ENCODE measurements at places on chromosomes 2 and 18. TPM values are rescaled to one million over a fixed set of nuclear protein-coding genes. Genes with fewer than 3 reads are reported as not detected.

- H3K4me3 ChIP-seq: no peak overlapping the region
- no peak for DNase-seq
- no peaks in the 10 kb centered on the region for H3K36me3 ChIP-seq
- H3K4me1 ChIP-seq: no peaks in the 10 kb centered on the region
- H3K27me3 ChIP-seq: no peaks in the 10 kb centered on the region
- no peak overlapping the region for H3K27ac ChIP-seq
These were observed 33.2 kb upstream of the FHOD3 start for GRCh38 chr18:36264283-36264682.

DNA sequence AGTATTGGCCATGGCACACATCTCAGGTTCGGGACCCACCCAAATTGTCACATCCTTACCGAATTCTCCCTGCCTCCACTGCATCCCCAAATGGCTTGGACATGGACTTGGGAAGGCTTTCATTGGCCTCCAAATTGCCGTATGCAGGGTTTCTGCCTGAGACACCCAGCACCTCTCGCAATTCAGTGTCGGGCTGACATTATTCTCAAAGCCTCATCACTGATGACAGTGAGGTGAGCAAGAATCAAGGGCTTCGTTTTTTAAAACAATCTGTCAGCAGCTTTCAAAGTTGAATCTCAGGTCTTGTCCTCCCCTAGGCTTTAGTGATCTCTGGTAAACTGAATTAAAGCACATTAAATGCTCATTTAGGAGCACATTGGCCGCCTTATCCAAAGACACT, 29.5 kb upstream of the TGFA start:
- H3K4me3 ChIP-seq: no peak overlapping the region
- H3K4me1 ChIP-seq: no peaks in the 10 kb centered on the region
- DNase-seq: no peak
- no peaks in the 10 kb centered on the region for H3K27me3 ChIP-seq
- H3K27ac ChIP-seq: no peak overlapping the region

GRCh38 chr18:50928551-50928950, 39.3 kb upstream of the ELAC1 start:
- no peak for DNase-seq
- no peak overlapping the region for H3K4me3 ChIP-seq
- H3K36me3 ChIP-seq: peaks cover 50% of the 10 kb centered on the region
- no peak overlapping the region for H3K27ac ChIP-seq
- no peaks in the 10 kb centered on the region for H3K27me3 ChIP-seq

DNA sequence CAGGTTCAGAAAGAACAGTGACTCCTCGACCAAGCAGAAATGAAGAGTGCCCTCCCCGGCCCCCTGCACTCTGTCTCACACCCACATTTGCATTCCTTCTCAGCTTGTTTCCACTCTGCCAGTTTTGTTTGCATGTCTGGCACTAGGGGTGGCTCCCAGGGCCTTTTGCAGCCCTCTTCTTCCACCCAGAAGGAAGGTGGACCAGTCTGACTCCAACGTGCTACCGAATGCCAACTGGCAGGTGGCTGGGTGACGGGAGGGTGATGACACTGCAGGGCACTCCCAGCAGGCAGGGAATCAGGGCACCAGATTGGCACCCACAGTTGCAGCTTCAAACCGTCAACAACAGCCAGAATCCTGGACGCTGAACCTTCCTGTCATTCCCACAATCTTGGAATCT, 371.1 kb downstream of the TXNL1 start:
- H3K4me1 ChIP-seq: no peaks in the 10 kb centered on the region
- H3K27ac ChIP-seq: no peak overlapping the region
- DNase-seq: no peak
- no peak overlapping the region for H3K4me3 ChIP-seq
- no peaks in the 10 kb centered on the region for H3K36me3 ChIP-seq

DNA sequence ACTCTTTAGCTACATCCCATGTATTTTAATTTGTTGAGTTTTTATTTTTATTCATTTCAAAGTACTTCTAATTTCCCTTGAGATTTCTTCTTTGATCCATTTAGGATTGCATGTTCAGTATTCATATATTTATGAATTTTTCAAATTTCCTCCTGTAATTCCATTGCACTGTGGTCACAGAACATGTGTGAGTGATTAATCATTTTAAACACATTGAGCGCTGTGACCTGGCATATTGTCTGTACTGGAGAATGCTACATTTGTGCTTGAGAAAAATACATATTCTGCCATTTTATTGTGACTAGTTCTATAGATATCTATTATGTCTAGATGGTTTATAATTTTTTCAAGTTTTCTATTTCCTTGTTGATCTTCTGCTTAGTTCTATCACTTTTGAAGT, 353.7 kb downstream of the RAD51AP2 start:
- H3K4me3 ChIP-seq: no peak overlapping the region
- H3K4me1 ChIP-seq: no peaks in the 10 kb centered on the region

GRCh38 chr2:43874776-43875451, 36.1 kb downstream of the ABCG8 start:
- H3K27ac ChIP-seq: no peak overlapping the region
- no peaks in the 10 kb centered on the region for H3K27me3 ChIP-seq
- H3K4me1 ChIP-seq: peaks cover 7% of the 10 kb centered on the region
- no peak overlapping the region for H3K4me3 ChIP-seq
- H3K36me3 ChIP-seq: no peaks in the 10 kb centered on the region
- no peak for DNase-seq

GRCh38 chr2:163401481-163401880, 334.3 kb downstream of the FIGN start:
- no peak for DNase-seq
- no peak overlapping the region for H3K4me3 ChIP-seq
- H3K36me3 ChIP-seq: no peaks in the 10 kb centered on the region
- no peak overlapping the region for H3K27ac ChIP-seq
- no peaks in the 10 kb centered on the region for H3K27me3 ChIP-seq

GRCh38 chr2:148907085-148907785, 32.2 kb downstream of the KIF5C start:
- no peak overlapping the region for H3K4me3 ChIP-seq
- H3K27ac ChIP-seq: no peak overlapping the region
- H3K27me3 ChIP-seq: no peaks in the 10 kb centered on the region

GRCh38 chr2:177422271-177422670, 29.7 kb downstream of the AGPS start:
- no peaks in the 10 kb centered on the region for H3K27me3 ChIP-seq
- DNase-seq: no peak
- H3K27ac ChIP-seq: no peak overlapping the region
- H3K4me3 ChIP-seq: no peak overlapping the region
- H3K4me1 ChIP-seq: no peaks in the 10 kb centered on the region

GRCh38 chr2:109521233-109522062, 92.3 kb downstream of the SEPTIN10 start:
- H3K27me3 ChIP-seq: no peaks in the 10 kb centered on the region
- H3K27ac ChIP-seq: no peak overlapping the region
- no peak overlapping the region for H3K4me3 ChIP-seq
- no peaks in the 10 kb centered on the region for H3K4me1 ChIP-seq
- no peak for DNase-seq

DNA sequence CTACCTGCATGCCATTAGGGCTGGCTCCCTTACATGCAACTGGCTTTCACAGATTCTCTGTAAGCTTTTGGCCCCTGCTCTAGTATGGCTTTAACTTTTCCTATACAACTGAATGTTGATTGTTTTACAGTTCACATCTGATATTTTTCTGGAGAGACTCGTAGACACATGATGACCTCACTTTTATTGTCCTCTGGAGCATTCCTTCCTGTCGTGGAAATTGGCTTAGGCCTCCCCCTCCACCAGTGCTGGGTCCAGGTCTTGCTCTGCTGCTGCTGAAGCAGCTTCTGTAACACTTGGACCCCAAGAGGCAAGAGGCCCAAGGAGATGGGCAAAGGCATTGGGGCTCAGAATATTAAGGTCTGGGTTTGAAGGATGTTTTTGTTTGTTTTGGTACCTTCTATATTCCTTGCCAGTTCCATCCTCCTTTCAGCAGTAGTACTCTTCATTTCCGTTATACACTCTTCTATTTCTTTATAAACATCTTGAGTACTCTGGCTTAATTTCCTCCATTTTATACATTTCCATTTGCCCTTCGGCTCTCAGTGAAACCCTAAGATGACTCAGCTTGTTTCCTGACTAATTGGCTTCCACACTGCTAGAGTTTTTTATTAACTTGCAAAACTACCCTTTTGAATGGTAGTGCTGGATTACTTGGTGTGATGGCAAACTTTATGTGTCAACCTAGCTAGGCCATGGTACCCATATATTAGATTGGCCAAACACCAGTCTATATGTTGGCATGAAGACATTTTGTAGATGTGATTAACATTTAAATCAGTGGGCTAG, 219.8 kb downstream of the CDCA7 start:
- H3K27me3 ChIP-seq: no peaks in the 10 kb centered on the region
- H3K36me3 ChIP-seq: no peaks in the 10 kb centered on the region
- no peak overlapping the region for H3K4me3 ChIP-seq
- no peak for DNase-seq
- no peaks in the 10 kb centered on the region for H3K4me1 ChIP-seq

GRCh38 chr2:12498704-12499103, 218.0 kb upstream of the TRIB2 start:
- H3K27ac ChIP-seq: no peak overlapping the region
- DNase-seq: no peak
- H3K4me3 ChIP-seq: no peak overlapping the region
- no peaks in the 10 kb centered on the region for H3K36me3 ChIP-seq
- peaks cover 46% of the 10 kb centered on the region for H3K4me1 ChIP-seq
- no peaks in the 10 kb centered on the region for H3K27me3 ChIP-seq

DNA sequence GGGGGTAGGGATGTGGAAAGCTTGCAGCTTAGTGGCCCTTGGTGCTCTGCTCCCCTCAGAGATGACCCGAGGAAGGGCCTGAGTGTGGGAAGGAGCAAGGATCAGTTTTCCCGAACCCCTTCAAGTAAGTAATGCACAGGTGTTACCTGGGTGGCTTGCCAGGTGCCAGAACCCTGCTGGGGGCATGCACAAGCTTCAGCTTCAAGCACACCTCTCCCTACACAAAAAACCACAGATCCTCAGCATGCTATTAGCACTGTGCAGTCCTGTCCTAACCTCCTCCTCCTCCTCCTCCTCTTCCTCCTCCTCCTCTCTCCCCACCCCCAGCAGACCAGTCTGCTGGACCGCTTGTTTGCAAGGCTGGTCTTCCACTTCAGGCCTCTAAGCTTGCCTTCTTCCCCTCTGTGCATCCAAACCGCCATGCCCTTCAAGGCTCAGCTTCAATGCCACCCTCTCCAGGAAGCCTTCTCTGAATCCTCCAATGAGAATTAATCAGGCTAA, 114.8 kb downstream of the ACAA2 start:
- H3K27me3 ChIP-seq: no peaks in the 10 kb centered on the region
- no peaks in the 10 kb centered on the region for H3K36me3 ChIP-seq
- H3K4me3 ChIP-seq: no peak overlapping the region
- H3K27ac ChIP-seq: no peak overlapping the region

DNA sequence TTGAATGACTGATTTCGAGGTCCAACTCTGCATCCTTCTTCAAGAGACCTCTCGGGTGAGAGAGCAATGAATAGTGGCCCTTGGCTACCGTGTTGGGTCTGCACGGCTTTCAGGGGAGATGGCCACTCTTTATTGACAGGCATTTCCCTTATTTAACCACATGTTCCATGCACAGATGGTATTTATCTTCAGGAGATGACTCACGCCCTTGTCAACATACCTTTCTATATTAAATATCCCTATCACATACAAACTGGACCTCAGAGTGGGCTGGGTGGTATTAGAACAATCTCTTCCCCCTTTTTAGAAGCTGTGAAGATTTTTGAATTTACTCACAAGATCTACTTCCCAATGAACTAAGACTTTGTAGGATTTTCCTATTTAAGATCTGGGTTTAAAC, 109.6 kb upstream of the CDC42EP3 start:
- H3K4me1 ChIP-seq: no peaks in the 10 kb centered on the region
- no peaks in the 10 kb centered on the region for H3K36me3 ChIP-seq
- no peak overlapping the region for H3K4me3 ChIP-seq
- no peaks in the 10 kb centered on the region for H3K27me3 ChIP-seq
- DNase-seq: no peak
- H3K27ac ChIP-seq: no peak overlapping the region

GRCh38 chr18:12837747-12838146, 46.3 kb downstream of the PTPN2 start:
- no peak for DNase-seq
- peaks cover 17% of the 10 kb centered on the region for H3K36me3 ChIP-seq
- H3K27ac ChIP-seq: peak overlapping the region; percentile 73
- H3K27me3 ChIP-seq: no peaks in the 10 kb centered on the region

- DNase-seq: no peak
- H3K27me3 ChIP-seq: no peaks in the 10 kb centered on the region
- no peak overlapping the region for H3K4me3 ChIP-seq
- no peaks in the 10 kb centered on the region for H3K4me1 ChIP-seq
- H3K27ac ChIP-seq: no peak overlapping the region
- no peaks in the 10 kb centered on the region for H3K36me3 ChIP-seq
These were observed 203.4 kb downstream of the TGIF1 start for GRCh38 chr18:3653263-3653850.

GRCh38 chr2:30226144-30227032, 4.9 kb upstream of the LBH start:
- H3K27ac ChIP-seq: peak overlapping the region; percentile 97
- no peaks in the 10 kb centered on the region for H3K27me3 ChIP-seq
- H3K36me3 ChIP-seq: no peaks in the 10 kb centered on the region
- H3K4me3 ChIP-seq: no peak overlapping the region

- H3K27ac ChIP-seq: no peak within 1 kb of the TSS
- peaks cover 2% of the 10 kb centered on the region for H3K4me1 ChIP-seq
- H3K36me3 ChIP-seq: no peaks in the 10 kb centered on the region
- no peak for DNase-seq
- H3K27me3 ChIP-seq: peaks cover 17% of the 10 kb centered on the region
These were observed at the start of gene TWIST2 for GRCh38 chr2:238847841-238848690. Gene TWIST2 (plus strand): TSS chr2:238848085. CDS start chr2:238848216, 131 bp downstream.

The COBLL1 gene
- 0.85 TPM for total RNA-seq

The INO80C gene
- total RNA-seq: 19.5 TPM

The MC2R gene
- total RNA-seq: not detected

The CENPO gene
- total RNA-seq: 15.1 TPM

The LIPG gene
- not detected for total RNA-seq

The DPY30 gene
- 25.7 TPM for total RNA-seq

The SPATA3 gene
- not detected for total RNA-seq

The PDE1A gene
- total RNA-seq: not detected
